Foreskin keratinocyte (primary cell): ENCODE measurements at places on chromosomes 2 and 18.

DNA sequence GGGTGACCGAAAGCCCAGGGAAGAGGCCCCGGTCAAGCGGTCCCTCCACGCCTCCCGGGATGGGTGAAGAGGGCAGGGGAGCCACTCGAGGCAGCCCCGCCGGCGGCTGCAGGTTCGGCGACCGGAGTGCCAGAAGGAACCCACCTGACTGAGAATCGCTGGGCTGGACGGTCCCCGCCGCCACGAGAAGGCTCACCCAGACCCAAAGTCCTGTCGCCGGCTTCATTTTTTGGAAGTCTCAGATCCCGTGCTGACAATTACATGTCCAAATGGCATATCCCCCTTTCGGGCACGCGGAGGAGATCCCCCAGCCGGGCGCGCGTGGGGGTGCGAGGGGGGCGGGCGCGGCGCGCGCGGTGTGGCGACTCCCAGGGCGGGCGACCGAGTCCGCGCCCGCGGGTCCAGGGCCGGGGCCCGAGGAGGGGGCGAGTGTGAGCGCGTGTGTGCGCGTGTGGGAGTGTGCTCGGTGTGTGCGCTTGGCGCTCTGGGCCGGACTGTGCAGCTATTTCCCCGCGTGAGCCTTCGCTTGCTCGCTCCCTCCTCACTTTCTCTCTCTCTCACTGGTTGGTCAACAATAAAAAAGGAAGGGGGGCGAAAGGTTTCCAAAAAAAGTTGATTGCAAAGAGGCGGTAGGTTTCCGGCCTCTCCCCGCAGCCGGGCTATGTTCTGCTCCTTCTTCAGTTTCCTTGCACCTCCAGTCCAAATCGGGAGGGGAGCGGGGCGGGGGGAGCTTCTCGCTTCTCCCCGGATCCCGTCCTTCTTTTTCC, at the start of gene ERBB4:
ERBB4 (minus strand) TSS at position 498 of the 767 bp plus-strand sequence; CDS start at position 226, 272 bp downstream.
- peak; percentile 9 for DNase-seq

- no peak for DNase-seq
Measured at GRCh38 chr2:150442484-150442883, 45.0 kb downstream of the RND3 start.

DNA sequence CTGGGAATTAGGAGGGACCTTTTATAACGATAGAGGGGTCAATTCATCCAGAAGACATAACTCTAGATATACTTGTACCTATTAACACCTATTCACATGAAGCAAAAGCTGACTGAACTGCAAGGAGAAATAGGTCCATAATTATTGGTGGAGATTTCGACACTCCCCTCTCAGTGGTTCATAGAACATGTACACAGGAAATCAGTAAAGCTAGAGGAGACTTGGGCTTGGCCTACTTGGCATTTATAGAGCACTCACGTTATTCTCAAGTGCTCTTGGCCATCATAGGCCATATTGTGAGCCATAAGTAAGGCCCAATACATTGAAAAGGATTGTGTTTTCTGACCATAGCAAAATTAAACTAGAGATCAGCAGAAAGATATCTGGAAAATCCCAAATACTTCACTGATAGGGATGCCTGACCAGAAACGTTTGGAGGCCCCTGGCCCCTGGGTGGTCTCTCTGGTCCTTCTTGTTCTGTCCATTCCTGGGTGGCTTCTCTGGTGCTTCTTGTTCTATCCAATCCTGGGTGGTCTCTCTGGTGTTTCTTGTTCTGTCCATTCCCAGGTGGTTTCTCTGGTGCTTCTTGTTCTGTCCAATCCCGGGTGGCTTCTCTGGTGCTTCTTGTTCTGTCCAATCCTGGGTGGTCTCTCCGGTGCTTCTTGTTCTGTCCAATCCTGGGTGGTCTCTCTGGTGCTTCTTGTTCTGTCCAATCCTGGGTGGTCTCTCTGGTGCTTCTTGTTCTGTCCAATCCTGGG, 49.0 kb downstream of the SNED1 start:
- no peak for DNase-seq

- DNase-seq, result no peak
Measured at GRCh38 chr18:45671321-45671720, 52.7 kb upstream of the SLC14A1 start.

GRCh38 chr2:65486282-65486681, 53.9 kb upstream of the SPRED2 start:
- no peak for DNase-seq

GRCh38 chr2:60496956-60497355, 56.5 kb downstream of the BCL11A start:
- DNase-seq, result no peak

GRCh38 chr2:168160897-168161296, 86.5 kb downstream of the STK39 start:
- DNase-seq, result no peak

DNA sequence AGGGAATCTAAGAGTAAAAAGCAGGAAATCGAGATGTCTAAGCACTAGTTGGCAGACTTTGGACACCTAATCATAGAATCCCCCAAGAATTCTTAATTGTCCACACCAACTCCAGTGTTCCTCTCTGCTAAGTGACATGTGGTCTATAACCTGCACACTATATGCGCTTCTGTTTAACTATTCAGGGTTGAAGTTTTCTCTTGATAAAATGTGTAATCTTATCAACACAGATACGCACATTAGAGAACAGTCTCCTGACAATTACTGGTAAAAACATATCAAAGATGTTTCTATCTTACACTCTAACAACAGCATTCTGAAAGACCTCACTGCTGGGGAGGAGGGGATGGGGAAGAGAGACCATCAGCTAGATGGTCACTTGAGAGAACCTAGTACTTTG, 3.9 kb downstream of the ABCB11 start:
- no peak for DNase-seq

DNA sequence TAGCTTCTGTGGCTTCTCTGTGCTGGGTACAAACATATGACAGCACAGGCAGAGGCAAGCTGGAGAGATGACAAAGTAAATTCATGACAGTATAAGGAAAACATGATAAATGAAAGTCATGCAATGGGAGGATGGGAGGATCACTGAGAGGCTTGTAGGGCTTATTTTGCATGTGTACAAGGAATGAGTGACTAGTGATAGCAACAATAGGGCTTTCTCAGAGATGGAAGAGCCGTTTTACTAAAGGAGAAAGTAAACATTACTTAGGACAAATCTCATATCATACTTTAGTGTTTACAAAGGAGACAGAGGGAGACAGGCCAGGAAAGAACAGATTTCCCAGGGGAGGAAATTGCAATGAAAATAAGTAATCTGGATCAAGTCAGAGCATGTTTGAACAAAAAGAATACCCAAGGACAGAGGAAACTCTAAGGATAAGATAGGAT, 82.5 kb upstream of the RBMS1 start:
- peak; percentile 56 for DNase-seq

GRCh38 chr2:232350804-232351685, 27.5 kb upstream of the ALPP start:
- no peak for DNase-seq

DNA sequence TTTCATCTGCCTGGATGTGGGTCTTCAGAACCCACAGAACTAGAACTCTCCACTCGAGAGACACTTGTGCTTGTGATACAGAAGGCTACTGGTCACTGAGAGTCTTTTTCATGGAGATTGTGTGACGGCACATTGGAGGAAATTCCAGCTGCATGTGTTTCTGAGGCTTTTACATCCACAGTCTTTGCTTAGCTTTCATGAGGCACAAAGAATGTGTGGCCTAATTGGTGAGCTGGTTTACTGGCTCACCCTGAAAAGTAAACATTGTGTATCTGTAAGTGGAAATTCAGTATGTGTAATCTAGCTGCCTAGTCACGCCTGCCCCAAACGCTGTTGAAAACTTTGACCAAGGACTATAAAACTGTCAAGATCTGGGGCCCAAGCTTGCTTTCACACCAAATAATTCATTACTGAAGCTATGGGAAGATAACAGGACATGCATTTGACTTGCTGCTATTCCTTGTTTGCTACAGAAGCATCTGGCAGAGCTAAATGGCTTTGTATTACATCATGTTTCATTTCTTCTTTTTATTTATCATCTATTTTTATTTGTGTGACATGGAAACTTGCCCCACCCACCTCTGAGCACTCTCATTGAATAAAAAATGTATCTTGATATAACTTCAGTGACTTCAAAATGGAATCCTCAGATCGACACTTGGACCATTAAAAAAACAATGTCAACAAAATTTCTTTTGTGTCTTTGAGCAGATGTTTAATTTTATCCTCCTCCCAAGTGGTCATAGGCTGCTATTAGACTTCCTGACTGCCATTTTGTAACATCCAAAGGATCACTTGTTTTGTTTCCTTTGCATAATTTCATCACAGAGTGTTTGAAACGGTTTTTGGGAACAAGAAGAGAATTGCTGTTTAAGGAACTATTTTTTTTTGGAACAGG, 80.2 kb downstream of the EFEMP1 start:
- peak; percentile 81 for DNase-seq

- DNase-seq, result no peak
Measured at GRCh38 chr2:205582366-205582765, 99.9 kb upstream of the NRP2 start.

GRCh38 chr2:18987592-18988073, 370.8 kb downstream of the OSR1 start:
- DNase-seq, result peak; percentile 83
